ENCODE measurements at places on chromosomes 4 and X. TPM values are rescaled to one million over a fixed set of nuclear protein-coding genes. Genes with fewer than 3 reads are reported as not detected.

DNA sequence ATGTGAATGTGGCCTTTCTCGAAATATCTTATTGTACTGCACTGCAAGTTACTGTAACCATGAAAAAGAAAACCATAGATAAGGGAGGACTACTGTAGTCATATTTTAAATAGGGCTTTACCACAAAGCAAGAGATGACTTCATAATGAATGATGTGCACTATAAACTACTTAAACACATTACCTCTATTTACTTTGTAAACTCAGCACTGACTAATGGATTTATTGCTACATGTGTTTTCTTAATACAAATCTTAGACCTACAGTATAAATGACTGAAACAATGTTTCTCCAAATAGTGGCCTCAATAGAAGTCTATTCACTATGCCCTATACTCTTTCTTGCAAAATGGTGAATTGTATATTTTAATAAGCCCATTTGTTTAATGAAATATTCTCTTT lies 61.1 kb downstream of the HDX start:
- DNase-seq, result no peak
- no peak overlapping the region for H3K4me3 ChIP-seq
- H3K27ac ChIP-seq, result no peak overlapping the region

Gene ASMT
- total RNA-seq, result 0.70 TPM

Gene FAM9B
- total RNA-seq, result not detected

Gene SPANXD
- total RNA-seq, result not detected

- H3K4me1 ChIP-seq, result no peaks in the 10 kb centered on the region
- H3K27me3 ChIP-seq, result peaks cover 28% of the 10 kb centered on the region
- no peak overlapping the region for H3K27ac ChIP-seq
- H3K36me3 ChIP-seq, result peaks cover 2% of the 10 kb centered on the region
- DNase-seq, result no peak
These were observed 4.4 kb upstream of the INPP4B start for GRCh38 chr4:142850478-142850877.

GRCh38 chr4:106317815-106318214 lies 1.5 kb downstream of the AIMP1 start:
- peaks cover 34% of the 10 kb centered on the region for H3K4me1 ChIP-seq
- H3K36me3 ChIP-seq, result peaks cover 4% of the 10 kb centered on the region
- no peaks in the 10 kb centered on the region for H3K27me3 ChIP-seq
- H3K27ac ChIP-seq, result no peak overlapping the region

Gene VSIG4
- total RNA-seq, result 0.22 TPM
